Muscle of arm (tissue), 14 donors: ENCODE measurements at places on chromosomes 12 and 14. TPM values are rescaled to one million over a fixed set of nuclear protein-coding genes. Genes with fewer than 3 reads are reported as not detected.

DNA sequence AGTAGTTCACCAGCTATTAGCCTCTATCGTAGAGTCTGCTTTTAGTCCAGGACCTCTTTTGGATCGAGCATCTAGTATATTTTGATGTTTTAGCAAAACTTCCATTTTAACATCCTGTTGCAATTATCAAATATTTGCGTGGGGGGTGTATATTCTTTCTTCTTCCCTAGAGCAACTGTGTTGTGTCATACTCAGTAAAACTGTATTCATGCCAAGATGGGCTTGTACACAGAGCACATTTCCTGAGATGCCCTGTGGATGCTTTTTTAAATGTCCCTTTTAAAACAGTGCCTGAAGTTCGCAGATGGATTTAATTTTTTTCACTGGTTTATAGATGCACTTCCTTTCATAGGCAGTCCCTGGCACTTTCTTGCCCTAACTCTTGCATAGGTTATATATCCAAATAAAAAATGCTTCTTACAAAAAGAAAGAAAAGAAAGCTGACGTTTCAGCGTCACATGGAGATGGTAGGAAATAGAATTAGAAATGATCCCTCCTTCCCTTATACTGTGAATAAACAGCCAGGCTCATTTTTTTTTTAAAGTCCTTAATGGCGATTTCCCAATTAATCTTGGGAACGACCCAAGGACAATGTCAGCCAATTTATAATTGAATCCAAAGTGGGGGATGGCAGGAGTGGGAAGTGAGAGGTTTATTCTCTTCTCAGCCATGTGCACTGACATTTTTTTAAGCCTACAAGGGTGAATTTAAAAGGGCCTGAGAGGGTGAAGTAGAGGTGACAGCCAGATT lies 247.0 kb downstream of the SLC41A2 start:
- DNase-seq = no peak

DNA sequence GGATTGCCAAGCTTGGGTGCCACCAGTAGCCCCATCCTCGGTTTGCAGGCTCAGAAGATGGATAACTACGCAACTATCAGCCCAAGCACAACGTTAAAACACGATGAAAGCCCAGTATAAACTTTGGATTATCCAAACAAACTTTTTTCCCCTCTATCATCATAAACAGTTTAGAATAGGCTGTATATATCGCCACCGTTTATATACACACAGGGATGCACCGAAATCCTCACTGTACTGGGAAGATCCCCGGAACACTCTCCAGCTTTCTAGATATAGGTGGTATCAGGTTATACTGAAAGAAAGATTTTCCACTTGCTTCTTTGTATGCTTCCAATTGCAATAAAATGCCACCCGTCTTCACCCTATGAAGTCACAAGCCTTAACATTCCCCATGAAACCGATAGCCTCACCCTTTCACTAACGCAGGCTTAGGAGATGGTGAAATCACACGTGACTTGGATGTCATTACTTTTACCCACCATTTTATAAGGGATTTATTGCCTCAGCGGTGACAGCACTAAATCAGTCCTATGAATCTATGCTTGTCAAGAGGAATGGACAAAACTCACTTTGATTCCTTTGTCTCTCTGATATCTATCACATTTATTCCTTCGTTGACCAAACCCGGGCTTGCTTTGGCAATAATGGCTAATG lies 207.6 kb upstream of the FOXN3 start:
- DNase-seq = no peak

Gene GAS2L3
- polyA plus RNA-seq = 23.1 TPM

GRCh38 chr14:55965851-55966250 lies 152.4 kb upstream of the PELI2 start:
- no peak for DNase-seq

DNA sequence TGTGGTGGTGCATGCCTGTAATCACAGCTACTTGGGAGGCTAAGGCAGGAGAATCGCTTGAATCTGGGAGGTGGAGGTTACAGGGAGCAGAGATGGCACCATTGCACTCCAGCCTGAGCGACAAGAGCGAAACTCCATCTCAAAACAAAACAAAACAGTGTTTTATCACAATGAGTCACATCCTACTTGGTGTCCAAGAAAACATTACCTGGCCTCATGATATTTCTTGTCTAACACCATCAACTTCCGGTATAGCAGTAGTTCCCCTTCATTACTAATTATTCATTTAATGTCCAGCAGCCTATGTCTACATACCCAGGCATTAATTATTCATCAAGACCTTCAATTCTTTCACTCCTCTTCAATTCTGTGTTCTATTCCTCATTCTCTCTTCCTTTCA lies 115.5 kb downstream of the CCDC59 start:
- DNase-seq = no peak
